AG09309 (cell line): ENCODE measurements at places on chromosomes 7 and 10.

- peak; percentile 11 for DNase-seq
These were observed 43.3 kb downstream of the SFTPD start for GRCh38 chr10:79905322-79906314.

GRCh38 chr7:127809261-127809702 lies 157.3 kb downstream of the SND1 start:
- no peak for DNase-seq

GRCh38 chr7:139721821-139722220 lies 56.0 kb downstream of the HIPK2 start:
- DNase-seq = no peak

DNA sequence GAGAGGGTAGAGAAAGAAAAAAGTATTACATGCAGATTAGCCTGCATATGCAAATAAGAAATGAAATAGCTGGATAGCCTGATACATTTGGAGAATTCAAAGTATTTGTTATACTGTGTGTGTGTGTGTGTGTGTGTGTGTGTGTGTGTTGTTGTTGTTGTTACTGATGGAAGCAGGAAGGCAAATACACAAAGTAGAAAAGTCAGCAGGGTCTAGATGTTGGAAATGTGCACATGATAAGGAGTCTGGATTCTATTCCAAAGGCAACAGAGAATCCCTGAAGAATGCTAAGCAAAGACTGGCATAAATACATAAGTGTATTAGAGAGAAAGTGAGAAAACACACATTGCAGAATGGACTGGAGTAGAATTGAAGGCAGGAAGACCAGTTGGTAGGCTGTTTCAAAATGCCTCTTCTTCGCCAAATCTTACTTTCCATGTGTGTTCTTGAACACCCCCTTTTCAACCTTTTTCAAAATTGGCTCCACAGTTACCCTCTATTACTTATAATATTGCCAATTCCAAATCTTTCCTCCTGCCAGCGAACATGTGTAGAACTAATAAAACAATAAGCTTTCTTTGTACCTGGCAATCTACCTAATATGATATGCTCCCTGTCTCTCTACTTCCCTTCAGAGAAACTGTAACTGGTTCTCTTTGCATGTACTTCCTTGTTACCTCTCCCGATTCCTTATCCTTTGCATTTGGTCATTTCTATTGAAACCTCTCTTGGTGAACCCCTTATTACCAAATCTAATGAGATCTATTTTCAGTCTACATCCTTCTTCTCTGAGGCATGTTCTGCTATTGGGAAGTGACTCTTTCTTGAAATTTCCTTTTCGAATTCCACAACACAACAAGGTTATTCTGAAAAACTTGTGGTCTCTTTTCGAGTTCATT lies 6.2 kb downstream of the CPED1 start:
- no peak for DNase-seq

DNA sequence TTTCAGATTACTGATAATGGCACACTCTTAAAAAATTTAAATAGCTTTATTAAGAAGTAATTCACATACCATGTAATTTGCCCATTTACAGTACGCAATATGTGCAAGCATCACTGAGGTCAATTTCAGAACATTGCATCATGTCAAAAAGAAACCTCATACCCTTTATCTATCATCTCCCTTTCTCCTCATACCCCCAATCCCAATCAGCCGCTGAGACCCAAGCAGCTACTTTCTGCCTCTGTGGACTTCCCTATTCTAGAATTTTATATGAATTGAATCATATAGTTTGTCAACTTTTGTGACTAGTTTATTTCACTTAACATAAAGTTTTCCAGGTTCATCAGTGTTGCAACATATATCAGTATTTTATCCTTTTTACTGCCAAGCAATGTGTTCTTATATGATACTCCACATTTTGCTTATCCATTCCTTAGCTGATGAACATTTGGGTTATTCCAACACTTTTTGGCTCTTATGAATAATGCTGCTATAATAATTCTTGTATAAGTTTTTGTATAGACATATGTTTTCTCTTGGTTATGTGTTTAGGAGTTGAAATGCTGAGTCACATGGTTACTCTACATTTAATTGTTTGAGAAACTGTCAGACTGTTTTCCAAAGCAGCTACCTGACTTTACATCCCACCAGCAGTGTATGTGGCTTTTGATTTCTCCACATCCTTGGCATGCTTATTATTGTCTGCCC lies 26.9 kb upstream of the TPK1 start:
- no peak for DNase-seq

GRCh38 chr7:99730238-99730810 lies 4.7 kb downstream of the CYP3A7 start:
- DNase-seq = no peak

- no peak for DNase-seq
These were observed 154.1 kb upstream of the AHR start for GRCh38 chr7:17144322-17144721.

DNA sequence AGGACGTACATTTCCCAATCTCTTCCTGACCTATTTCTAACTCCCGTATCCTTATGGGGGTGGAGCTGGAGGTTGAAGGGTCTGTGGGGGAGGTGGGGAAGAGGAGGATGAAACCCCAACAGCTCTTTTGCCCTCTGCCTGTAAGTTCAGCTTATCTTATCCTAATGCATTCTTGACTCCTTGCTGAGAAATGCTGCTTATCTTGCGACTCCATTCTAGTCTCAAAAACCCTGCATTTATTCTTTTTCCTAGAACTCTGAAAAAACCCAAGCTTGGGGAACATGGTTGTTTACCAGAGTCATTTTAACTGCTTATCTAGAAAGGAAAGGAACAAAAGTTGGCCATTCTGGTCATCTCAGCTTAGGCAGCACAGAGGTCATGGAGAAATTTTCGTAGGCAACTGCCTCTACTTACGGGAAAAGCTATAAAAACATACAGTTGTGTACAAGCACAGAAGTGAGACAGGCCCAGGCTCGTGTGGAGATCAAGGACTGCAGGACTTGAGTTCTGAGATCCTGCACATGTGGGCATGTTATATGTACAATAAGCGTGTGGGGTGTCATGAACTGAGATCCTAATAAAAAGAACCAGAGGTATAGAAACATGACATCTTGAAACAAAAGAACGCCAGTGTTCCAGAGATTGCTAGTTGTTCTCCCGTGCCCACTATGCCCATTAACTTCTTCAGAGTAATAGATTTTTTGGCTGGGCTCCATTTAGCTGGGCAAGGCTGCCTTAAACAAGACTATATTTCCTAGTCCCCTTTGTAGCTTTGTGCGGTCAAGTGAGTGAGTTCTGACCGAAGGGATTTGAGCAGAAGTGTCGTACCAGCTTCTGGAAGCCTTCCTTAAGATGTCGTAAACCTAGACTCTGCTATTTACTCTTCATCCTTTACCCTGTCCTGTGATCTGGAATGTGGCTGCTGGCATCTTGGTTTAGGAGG lies 9.6 kb downstream of the INMT start:
- DNase-seq = no peak

DNA sequence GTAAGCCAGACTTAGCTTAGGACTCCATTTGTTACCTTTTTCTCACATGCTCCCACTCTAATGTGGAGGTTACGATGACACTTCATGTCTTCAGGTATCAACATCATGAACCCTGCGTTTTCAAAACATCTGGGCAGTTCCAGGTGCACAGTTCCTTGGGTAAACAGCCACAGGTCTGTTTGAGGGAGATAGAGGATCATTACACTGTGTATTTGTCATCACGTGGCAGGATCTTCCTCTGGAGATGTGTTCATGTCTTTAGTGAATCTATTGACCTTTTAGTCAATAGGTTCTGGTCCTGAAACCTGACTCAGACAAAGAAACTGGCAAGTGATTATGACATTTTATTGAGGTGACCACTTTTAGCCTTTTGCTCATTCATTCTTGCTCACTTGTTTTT lies 145.5 kb downstream of the ANKRD7 start:
- DNase-seq = no peak

- no peak for DNase-seq
These were observed 91.9 kb upstream of the PRSS1 start for GRCh38 chr7:142657376-142657775.

DNA sequence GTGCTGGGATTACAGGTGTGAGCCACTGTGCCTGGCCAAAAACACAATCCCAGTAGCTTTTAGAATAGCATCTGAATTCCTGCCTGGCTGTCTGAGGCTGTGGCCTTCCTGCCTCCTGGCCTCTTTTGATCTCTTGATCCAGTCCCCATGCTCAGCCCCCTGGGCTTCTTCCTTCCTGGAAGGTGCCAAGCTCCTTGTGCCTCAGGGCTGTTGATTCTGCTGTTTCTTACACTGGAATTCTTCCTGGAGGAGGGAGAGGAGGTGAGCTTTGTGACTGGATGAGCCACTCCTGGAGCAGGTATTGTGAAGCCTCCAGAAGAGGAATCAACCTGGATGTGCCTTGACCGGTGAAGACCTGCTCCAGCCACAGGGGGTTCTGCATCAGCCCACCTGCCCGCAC lies 17.3 kb upstream of the MKI67 start:
- DNase-seq = no peak

GRCh38 chr7:102404005-102404861 lies 8.1 kb downstream of the PRKRIP1 start:
- DNase-seq = peak; percentile 14

DNA sequence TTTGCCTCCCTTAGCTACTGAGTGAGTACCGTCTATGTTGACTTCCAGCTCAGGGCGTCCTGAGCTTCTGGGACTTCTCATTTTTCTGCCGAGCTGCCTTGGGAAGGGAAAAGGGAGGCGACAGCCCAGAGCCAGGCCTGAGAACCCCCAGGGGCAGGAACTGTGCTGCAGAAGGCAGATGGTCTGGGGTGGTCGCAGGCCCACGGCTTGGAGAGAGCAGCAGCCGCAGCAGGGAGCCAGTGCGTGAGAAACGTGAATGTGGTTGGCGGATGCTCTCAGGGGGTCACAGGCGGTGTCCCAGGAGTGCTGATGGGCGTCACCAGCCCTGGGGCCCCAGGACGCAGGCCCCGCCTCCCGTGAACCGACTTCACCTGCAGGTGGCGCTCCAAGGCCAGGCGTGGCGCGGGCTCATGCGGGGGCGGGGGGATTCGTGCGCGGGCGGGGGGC lies 9.2 kb upstream of the PWWP2B start:
- no peak for DNase-seq

DNA sequence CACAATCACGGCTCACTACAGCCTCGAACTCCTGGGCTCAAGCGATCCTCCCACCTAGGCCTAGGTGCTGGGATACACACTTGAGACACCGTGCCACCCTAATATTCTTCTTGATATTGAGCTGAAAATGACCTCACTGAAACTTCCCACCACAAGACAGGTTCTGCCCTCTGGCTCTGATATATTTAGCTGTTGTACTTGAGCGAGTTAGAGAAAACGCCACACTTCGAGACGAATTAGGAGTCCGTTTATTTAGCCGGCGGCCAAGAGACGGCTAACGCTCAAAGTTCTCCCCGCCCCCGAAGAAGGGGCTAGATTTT lies 17.9 kb downstream of the ZC3HAV1 start:
- DNase-seq = no peak

GRCh38 chr10:83633547-83633946 lies 505.8 kb upstream of the GHITM start:
- DNase-seq = no peak

DNA sequence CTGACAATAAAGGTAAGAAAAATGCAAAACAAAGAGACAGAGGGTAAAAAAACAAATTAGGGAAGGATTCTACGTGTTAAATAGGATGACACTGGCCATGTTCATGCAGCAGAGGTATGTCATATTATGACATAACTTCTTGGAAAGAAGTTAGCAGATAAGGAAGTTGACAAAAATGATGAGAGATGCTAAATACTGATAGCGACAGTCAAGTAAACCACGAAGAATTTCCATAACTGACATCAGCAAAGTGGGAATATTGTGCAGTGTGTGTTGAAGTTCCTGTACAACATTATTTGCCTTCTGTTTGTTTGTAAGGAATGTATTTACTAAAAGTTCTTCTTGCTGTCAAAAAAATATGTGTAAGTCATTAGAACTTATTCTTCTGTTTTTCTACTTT lies 29.5 kb downstream of the MDH2 start:
- DNase-seq = no peak

- DNase-seq = no peak
These were observed 28.2 kb downstream of the IL15RA start for GRCh38 chr10:5949009-5949759.

DNA sequence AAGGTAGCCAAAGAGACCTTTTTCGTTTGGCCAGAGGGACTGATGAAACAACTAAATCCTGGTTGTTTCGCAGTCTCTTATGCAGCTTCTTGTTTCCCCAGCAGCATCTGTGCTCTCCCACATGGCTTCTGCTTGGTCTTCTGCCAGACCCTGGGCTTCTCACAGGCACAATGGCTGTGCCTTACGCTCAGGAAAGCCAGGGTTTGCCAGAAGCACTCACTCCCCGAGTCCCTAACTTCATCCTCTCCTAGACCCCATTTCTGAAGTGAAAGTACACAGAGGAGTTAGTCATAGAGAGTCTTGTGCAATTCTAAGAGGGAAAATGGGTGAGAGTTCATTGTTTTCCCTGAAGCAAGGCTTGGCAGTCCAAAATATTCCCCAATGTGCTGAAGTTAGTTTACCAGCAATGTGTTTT lies 121.7 kb downstream of the EVX1 start:
- peak; percentile 67 for DNase-seq

- no peak for DNase-seq
These were observed 86.6 kb downstream of the CALN1 start for GRCh38 chr7:72325561-72325960.

- DNase-seq = no peak
These were observed 30.1 kb downstream of the BPGM start for GRCh38 chr7:134676743-134677142.

- DNase-seq = no peak
These were observed 148.4 kb downstream of the TMEM26 start for GRCh38 chr10:61304746-61305145.

GRCh38 chr10:72524489-72524888 lies 101.4 kb downstream of the MICU1 start:
- DNase-seq = no peak

DNA sequence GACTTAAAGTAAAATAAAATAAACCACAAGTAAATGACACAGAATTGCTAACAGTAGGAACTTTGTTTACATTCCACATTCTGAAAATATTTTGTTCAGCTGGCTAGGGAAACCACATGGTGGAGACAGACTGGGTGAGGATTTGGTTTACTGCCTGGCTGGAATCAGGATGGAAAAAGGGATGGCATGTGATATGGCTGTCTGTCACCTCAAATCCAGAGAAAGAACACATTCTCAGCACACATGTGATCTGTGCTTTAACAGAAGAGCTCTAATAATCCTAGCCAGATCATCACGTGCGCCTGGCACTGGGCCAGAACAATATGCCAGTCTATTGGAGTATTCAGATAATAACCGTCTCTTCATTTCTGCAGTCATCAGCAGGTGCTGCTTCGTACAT lies 90.9 kb upstream of the PIP4K2A start:
- no peak for DNase-seq

DNA sequence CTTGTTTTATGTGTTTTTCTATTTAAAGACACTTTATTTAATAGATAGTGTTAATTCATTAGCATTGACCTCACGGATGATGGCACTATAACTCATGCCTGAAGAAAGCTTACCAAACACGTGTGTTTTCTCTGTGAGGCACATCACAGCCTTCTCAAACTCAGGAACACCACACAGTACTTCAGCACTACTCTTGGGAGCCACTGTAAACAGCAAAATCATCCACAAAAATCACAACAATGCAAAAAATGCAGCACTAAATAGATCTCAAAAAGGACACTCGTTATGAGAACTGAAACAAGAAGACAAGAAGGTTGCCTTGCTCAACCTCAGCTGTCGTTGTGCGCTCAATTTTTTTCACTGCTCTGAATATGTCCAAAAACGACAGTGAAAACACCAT lies 12.0 kb upstream of the PARP12 start:
- no peak for DNase-seq
